ENCODE measurements at places on chromosomes 12 and 14.

DNA sequence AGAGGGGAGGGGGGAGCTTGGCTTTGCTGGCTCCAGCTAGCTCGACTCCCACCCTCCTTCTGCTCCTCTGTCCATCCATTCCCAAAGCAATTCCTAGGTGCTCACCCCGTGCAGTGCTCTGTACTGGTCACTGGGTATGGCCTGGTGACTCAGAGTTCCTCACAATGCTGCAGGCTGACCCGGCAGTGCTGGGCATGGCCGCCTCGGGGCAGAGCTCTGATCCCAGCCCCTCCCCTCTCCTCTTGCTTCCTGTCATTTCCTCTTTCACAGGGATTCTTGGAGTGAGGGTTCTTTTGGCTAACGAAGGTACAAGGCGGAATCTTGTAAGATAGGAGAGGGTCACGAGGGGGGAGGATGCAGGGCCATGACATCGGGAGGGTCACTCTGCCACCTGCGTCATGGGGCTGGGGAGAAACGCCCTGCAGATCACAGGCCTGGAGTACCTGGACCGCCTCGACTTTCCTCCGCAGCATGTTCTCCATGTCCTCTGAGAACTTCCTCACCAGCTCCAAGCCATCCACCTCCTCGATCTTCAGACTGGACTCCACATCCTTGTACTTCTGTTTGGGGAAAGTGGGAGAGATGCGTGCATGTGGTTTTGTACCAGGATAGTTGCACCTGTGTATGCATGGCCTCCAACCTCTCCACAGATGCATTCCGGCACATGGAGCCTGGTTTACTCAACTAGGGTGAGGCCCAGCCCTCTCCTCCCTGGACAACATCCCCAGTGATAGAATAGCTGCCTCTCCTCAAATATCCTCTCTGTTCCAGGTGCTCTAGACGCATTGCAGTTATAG, 5.7 kb downstream of the CACNA2D4 start:
- no peak for DNase-seq

- DNase-seq, result no peak
Observed at GRCh38 chr12:68972595-68972994, 39.6 kb upstream of the CPM start.

DNA sequence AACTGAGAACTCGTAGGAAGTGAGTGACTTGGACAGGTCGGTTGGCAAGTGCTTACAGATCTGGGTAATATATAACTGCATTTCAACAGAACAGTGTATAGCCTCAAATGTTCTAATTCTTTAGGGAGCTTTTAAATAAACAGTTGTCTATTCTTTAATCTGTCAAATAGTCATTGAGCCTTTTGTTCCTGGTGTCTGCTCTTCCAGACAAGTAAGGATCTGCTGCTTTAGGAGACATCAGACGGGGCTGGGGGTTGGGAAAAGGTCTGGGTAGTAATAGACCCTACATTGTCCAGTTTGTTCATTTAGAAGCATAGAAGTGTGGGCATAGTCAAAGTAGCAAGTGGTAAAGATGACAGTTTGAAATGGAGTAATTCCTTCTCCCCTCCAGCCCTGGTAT, 2.0 kb downstream of the PTPN11 start:
- DNase-seq, result no peak

- no peak for DNase-seq
Observed at GRCh38 chr12:43852744-43853143, 16.9 kb downstream of the TMEM117 start.

DNA sequence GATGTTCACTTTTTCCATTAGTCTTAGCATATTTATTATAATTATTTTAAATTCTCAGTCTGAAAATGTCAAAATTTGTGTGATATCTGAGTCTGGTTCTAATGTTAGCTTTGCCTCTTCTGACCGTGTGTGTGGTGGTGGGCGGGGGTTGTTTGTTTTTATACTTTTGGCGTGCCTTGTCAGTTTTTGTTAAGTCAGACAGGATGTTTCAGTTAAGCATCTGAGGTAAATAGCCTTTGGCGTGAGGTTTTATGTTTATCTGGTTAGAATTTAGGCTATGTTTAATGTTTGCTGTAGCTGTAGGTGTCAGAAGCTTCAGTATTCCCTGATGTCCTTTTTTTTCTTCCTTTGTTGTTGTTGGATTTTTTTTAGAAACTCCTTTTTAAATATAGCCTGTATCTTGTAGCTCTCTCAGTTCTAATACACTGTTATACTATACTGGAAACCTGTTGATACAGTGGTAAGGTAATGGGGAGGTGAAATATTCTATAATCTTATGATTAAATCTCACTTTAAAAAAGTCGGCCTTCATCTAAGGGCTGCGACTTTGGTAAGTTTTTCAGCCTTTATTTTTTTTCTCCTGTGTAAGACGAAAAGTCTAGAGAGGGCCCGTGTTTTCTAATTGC, 111.6 kb downstream of the SCAF11 start:
- DNase-seq, result no peak

DNA sequence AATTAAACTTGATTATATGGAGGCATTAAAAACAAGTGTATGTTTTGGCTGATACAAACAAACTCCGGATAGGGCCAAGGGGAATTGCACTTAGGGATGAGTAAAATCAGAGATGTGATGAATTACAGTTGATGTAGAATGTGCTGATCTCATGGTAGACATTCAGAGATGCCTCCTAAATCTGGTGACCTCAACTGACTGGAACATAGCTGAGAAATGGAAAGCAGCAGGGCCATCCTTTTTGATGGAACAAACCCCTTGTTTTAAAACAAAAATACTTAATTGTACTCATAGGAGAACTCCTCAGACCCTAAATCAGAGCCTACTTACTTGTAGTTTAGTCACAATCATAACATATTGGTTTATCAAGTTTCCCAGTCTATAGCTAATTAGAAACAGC, 122.8 kb downstream of the C12orf75 start:
- DNase-seq, result no peak

- DNase-seq, result no peak
Observed at GRCh38 chr12:88273875-88274274, 131.8 kb downstream of the TMTC3 start.

- peak; percentile 26 for DNase-seq
Observed at GRCh38 chr12:96195845-96196451, 1.8 kb downstream of the ELK3 start.
